ENCODE measurements at places on chromosomes 1 and 21.
A peak's percentile ranks its signal among the peaks of the same experiment; 100 is the strongest.

DNA sequence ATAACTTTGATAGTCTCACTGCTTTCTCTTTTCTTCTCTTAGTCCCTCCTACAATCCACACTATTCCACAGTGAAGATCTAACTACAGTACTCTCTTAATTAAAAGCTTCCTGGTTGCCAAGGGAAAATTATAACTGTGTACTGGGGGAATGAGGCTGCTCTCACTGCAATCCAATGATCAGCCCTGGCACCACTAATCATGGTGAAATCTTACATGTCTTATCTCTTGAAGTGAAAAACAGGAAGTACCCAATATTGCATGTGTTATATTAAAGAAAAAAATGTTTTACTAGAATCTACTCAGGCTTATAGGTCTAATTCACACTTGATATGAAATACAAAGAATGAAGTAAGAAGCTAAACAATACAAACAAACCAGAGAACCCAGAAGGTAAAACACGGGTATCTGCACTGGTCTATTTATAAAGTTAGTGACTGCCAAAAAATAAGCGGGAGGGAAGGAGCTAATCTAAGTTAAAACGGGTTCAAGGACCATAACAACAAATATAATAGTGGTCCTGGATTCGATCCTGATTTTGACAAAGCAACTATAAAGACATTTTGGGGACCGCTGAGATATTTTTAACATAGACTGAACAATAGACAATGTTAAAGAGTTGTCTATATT lies 57.5 kb downstream of the RGS2 start:
- no peak for DNase-seq

DNA sequence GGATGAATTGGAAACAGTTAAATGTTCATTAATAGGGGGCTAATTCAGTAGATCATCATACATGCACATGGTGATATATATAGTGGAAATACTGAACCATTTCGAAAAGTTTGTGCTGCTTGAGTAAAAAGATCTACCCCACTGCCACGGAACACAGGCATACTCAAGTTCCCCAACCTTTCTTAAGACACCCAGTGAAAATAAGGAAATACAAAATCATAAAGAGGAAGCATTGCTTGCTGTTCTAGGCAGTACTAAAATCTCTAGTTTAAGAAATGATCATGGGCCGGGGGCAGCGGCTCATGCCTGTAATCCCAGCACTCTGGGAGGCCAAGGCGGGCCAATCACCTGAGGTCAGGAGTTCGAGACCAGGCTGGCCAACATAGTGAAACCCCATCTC lies 37.6 kb upstream of the KIRREL1 start:
- DNase-seq = no peak

- DNase-seq = no peak
Observed at GRCh38 chr1:6392809-6393399, 663 bp downstream of the ACOT7 start.

GRCh38 chr1:20618550-20618949 lies 14.7 kb upstream of the PINK1 start:
- DNase-seq = no peak

DNA sequence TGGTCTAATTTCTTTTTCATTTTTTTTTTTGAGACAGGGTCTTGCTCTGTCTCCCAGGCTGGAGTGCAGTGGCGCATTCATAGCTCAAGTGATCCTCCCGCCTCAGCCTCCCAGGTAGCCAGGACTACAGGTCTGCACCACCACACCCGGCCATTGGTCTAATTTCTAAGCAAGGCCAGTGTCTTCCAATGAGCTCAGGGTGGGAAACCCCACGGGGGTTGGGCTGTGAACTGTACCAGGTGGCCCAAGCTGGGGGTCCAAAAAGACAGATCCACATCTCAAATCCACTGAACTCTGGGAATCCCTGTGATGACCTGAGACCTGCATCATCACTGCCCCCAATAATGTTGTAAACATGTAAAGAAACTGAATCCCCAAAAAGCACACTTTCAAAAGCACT lies 79.5 kb downstream of the BCAR3 start:
- no peak for DNase-seq

DNA sequence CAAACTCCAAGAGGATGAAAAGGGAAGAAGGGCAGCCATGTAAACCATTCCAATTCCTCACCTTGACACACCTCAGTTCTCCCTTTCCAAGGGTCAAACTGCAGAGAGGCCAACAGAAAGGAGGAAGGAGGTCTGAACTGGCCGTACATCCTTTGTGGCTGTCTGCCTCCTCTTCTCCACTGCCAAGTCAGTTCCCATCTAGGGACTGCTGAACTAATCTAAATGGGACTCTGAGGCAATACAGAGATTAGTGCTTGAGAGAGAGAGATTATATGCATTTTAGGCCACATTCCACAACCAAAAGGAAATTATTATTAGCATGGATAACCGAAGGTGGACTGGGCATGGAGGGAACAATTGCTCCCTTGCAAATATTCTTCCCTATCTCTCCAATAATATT lies 2.7 kb downstream of the ARHGEF11 start:
- no peak for DNase-seq

DNA sequence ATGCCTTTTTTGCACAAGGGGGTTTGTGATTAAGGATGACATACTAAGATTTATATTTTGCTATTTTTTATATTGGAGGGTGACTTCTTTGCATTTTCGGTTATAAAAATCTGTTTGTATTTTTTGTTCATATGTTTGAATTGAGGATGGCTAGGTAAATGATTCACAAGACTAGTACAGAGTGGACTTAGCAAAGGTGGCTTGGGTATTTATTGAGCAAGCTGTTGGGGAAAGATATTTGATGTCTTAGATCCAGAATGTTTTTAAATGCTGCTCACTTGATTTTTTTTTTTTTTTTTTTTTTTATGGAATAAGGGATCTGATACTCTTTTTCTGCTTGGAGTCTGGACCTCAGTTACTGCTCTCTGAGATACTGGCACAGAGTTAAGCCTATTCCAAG lies 100.6 kb downstream of the DNM3 start:
- DNase-seq = no peak

DNA sequence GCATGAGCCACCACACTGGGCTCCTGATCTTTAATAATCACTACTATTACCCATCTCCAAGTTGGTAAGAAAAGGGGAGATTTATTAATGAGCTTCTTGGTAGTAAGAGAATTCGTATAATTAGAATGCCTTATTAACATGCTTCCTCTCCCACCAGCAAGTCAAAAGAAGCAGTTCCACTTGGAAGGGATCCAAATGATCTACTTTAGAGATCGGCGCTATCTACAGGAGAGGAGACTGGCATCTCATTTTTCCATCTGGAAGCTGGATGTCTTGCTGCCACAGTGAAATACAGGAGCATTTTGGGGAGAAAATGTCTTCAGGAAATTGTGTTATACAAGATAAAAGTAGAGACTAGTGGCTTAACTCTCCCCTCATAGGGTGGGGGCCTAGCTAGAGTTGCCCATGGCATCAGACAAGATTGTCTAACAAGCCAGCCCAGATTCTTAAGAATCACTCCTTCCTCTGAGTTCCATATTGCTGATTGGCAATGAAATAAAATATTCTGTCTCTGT lies 33.6 kb upstream of the CAMSAP2 start:
- DNase-seq = no peak

GRCh38 chr1:3577300-3577699 lies 34.0 kb downstream of the MEGF6 start:
- DNase-seq = no peak

GRCh38 chr1:32221581-32221979 lies 573 bp downstream of the TMEM234 start:
- DNase-seq = no peak

- DNase-seq = no peak
Observed at GRCh38 chr21:42218836-42219605, at the start of gene ABCG1. Gene ABCG1 (plus strand): TSS chr21:42219140. CDS start chr21:42219263, 123 bp downstream.

DNA sequence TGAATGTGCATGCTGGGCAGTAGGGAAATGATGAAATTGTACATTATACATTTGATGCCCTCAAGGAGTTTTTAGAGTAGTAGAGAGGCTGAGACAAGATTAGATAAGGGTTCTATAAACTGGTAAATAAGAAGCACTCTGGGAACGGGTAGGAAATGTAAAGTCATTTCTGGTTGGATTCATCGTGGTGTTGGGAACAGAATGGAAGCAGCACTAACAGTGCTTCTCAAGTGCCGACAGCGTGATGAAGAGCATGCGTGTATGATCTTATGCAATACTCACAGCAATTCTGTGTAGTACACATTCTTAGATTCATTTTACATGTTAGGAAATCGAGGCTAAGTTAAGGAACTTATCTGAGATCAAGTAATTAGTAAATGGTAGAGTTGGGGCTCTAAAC lies 45.9 kb downstream of the GPR88 start:
- no peak for DNase-seq

GRCh38 chr1:34166191-34166624 lies 1.2 kb upstream of the CSMD2 start:
- DNase-seq = no peak

DNA sequence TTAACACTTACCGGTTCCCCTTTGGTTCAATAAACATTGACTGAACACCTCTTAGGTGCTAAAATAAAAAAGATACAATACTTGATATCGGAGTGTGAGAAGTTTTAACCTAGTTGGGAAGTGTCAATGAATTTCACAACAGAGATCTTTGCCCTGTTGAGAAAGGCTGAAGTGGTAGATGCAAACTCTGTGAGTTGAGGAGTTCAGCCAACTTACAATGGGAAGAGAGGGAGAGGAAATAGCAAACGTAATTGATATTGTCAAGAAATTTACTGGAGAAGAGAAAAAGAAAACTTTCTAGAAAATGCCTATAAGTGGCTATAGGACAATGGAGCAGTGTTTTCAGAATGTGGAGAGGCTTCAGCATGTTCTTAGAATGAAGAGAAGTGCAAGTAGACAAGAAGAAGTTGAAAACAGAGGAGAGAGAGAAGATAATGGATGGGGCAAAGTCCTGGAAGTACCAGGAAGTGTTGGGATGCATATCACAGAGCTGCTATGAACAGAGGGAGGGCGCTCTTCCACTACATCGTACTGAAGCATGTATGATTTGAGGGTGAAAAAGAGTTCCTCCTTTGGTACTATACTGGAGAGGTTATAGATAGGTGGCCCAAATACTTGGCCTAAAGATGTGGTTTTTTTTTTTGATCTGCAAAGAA lies 48.9 kb downstream of the MEF2D start:
- DNase-seq = no peak

- no peak for DNase-seq
Observed at GRCh38 chr21:15414057-15414456, 315.7 kb upstream of the USP25 start.

- DNase-seq = no peak
Observed at GRCh38 chr1:89703469-89703868, 70.5 kb downstream of the LRRC8C start.

GRCh38 chr1:87462894-87463293 lies 134.2 kb downstream of the LMO4 start:
- DNase-seq = no peak

DNA sequence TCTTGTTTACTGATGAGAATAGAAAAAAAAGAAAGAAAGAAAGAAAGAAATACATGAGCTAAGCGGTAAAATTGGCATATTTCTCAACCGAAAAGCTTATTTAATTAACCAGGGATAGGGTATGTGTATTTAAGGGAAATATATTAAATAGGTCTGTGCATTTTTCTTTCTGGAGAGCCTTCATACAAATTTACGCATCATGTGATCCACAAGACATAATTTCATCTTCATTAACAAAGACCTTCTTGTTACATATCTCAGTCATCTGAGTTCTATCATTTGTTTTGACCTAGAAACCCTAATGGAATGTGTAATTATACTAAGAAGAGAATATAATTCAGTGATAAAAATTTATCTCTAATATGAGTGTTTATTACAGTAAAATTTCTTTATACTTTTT lies 37.2 kb downstream of the CFH start:
- DNase-seq = no peak

DNA sequence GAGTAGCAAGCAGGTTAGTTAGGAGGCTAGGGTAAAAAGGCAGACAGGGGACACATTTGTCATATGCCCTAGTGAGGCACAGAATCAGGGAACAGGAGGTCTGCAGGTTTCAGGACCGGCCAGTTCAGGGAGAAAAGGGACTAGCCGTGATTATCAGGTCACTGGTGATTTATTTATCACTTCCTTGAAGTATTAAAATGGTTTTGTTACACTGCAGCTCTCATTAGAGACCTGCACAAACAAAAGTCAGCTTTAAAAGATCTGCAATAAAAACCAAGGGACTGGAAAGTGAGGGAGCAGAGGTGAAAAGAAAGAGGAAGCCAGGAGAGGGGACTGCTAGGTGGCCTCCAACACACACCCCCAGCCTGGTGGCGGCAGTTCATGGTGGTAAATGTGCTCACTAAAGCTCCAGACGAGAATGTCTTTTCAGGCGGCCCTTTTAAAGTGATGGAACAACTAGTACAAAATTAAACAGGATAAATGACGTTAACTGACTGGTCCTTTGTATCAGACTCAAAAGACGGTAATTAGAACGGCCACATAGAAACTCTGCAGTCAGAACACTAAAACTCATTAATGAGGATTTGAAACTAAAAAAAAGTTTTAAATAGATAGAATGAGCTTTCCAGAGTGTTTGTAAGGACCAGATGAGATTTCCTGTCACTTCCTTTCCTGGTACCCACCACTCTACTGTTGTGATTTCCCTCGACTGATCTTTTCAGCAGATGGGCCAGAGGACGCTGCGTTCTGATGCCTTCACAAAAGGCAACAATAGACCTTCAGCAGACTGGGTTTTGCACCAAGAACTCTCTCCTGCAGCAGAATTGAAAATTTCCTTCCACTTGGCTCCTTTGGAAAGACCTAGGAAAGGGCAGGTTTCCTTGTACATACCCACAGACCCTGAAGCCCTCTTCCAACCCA lies 136.8 kb downstream of the NTPCR start:
- no peak for DNase-seq

GRCh38 chr1:28412731-28413130 lies 43.2 kb downstream of the PHACTR4 start:
- no peak for DNase-seq

- DNase-seq = no peak
Observed at GRCh38 chr1:41239988-41240610, 2.0 kb downstream of the SCMH1 start.

GRCh38 chr1:180966744-180967536 lies 54.2 kb downstream of the KIAA1614 start:
- no peak for DNase-seq

- peak; percentile 42 for DNase-seq
Observed at GRCh38 chr1:26787381-26787705, 407 bp upstream of the PIGV start.

GRCh38 chr1:60262701-60263100 lies 189.1 kb upstream of the C1orf87 start:
- no peak for DNase-seq

DNA sequence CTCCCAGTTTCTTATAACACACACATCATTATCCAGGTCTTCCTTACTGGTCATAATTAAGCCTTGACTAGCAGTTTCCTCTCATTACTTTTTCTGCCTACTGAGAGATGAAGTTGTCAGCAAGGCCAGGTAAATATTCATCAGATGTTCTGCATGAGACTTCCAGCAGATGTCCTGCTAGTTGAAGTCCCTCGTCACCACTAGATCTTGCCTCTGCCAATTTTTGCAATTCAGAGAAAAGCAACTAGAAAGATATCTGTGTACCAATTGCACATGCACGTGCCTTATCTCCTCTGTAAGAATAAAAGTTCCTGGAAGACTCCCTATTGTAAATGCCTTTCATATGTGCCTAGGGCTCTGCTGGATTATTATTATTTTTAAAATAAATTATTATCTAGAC lies 18.3 kb downstream of the ACKR1 start:
- no peak for DNase-seq
